LNCaP clone FGC (cell line): ENCODE measurements at places on chromosomes 5 and 9.

GRCh38 chr5:178143901-178144300 lies 9.8 kb downstream of the NHP2 start:
- no peak for DNase-seq

- DNase-seq = no peak
Observed at GRCh38 chr5:137332296-137332695, 166.8 kb downstream of the SPOCK1 start.

- DNase-seq = no peak
Observed at GRCh38 chr5:171635561-171636245, 149.9 kb upstream of the SMIM23 start.

- DNase-seq = no peak
Observed at GRCh38 chr5:151014680-151015343, 5.6 kb upstream of the GPX3 start.

DNA sequence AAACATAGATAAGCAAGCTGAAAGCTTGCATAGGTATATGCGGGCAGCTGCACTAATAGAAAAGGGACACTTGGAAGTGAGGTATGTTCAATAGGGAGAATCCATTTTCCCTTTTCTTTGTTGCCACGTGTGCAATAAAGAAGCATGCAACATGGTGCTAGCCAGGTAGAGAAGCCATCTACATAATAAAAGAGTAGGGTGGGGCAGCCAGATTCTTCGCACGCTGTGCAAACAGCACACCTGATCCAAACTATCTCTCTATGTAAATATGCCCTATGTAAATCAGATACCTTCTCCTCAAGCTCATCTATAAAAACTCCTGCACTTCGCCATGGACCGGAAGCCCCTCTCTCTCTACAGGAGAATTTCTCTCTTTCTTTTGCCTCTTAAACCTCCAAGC lies 91.9 kb upstream of the C9orf72 start:
- no peak for DNase-seq

DNA sequence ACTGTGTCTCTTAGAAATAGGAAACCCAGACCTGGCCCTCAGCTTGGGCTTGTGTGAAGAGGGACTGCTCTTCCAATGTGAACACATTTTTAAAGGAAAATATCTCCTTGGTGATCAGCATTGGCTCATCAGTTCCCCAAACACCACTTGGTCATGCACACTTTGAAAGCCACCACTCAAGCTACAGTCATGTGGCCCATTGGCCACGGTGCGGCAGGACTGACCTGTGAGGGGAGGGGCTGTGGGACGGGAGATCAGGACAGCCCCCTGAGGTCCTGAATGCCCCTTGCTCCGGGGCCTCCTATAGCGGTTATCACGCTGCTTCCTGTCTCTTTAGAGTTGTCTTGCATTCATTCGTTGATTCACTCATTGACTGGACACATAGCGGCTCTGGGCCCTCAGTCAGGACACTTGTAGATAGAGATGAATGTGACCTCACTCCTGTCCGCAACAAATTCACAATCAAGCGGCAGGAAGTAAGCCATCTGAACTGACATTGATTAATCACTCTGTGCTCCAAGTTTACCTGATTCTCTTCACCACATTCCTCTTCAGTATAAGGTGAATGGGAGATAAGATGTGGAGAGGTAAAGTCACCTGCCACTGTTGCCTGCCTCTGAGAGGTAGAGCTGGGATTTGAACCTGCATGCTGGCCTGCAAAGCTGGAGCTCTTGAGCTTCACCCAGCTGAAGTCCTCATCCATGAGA lies 73.1 kb downstream of the COL15A1 start:
- no peak for DNase-seq

GRCh38 chr5:134507452-134507851 lies 18.0 kb upstream of the JADE2 start:
- no peak for DNase-seq
